ENCODE measurements at places on chromosomes 16 and 17.

GRCh38 chr16:69244336-69244735, 57.4 kb downstream of the SNTB2 start:
- DNase-seq, result no peak

DNA sequence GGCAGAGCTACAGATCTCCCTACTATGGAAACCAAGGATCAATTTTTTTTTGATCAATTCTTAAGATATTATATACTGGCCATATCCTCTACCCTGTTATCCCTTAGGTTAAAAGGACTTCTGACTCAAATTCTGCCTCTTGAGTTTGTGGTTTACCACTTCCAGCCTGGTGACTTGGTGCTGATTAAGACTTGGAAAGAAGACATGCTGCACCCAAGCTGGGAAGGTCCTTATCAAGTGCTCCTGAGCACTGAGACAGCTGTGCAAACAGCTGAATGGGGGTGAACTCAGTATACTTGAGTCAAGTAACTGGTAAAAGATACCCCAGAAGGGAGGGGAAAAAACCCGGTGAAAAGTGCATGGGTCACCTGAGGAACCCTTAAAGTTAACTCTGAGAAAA, 20.5 kb upstream of the SPACA3 start:
- peak; percentile 98 for DNase-seq

GRCh38 chr16:75044800-75045361, 46.1 kb downstream of the ZNRF1 start:
- DNase-seq, result peak; percentile 49

- DNase-seq, result no peak
Observed at GRCh38 chr16:58481931-58482330, 18.0 kb upstream of the NDRG4 start.

All from LHCN-M2 (cell line).